ENCODE measurements at places on chromosomes 7 and 10.

GRCh38 chr7:47038621-47039020 is 543.3 kb downstream of the TNS3 start:
- no peak for DNase-seq

DNA sequence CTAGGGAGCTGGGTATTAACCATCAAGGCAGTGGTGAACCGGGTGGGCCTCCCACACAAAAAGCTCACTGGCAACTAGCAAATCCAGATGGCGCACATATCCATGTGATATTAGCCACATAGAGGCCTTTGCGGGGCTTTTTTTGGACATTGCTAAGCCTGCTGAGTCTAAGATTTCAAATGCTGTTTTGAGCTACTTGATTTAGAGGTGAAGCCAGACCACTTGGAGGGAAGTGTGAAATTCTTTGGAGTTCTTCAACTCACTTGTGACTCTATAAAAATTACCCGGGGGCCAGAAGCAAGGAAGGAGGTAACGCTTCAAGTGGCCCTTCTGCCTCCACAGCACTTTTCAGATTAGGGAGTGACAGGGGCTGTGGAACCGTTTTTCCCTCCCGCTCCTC is 619.8 kb upstream of the GALNT17 start:
- DNase-seq = no peak

DNA sequence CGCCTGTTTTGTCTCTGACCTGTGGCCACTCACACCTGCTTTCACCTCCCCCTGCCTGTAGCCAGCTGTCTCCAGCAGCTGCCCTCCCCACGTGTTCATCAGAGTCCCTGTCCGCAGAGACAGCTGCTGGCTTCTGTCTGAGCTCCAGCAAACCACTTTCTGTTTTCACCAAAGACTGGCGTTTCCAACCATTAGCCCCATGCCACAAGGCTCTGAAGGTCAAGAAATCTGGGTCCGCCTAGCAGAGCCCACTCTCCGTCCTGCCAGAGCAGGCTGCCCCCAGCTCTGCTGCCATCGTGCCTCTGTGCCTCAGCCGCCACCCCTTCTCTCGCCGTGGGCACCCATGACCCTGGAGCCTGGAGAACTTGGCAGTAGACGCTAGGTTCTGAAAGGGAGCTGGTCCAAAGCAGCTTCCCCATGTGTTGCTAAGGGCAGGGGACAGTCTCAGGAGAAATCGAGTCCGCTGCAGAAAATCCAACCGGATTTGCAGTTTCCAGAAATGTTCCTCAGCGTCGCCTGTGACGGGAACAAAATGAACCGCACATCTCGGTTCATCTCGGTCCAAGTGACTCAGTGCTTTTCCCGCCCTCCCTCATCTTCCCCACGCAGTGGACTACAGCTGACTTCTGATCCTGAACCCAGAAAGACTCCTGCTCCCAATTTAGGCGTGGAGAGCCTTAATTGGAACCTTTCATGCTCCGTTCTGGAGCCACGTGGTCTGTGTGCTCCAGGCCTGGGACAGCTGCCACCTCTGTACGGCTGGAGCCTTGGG is 28.0 kb downstream of the TMEM120A start:
- no peak for DNase-seq

GRCh38 chr10:74189999-74190421 is 39.0 kb downstream of the ADK start:
- peak; percentile 63 for DNase-seq

DNA sequence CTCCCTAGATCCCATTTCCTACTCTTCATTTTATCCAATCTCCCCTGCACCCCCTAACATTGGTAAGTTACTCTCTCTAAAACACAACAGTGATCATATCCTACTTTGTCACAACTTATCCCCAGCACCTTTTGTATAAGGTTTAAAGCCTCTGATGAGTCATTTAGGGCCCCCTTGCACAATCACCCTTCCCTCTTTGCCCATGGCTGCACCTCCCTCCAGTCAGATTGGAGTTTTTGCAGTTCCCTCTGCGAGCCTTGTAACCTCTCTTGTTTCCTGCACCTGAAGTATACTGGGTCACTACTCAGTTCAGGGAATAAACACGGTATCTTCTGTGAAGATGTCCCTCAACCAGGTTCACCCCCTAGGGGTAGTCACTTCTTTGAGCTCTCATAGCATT is 55.9 kb upstream of the ADRB1 start:
- DNase-seq = peak; percentile 10

DNA sequence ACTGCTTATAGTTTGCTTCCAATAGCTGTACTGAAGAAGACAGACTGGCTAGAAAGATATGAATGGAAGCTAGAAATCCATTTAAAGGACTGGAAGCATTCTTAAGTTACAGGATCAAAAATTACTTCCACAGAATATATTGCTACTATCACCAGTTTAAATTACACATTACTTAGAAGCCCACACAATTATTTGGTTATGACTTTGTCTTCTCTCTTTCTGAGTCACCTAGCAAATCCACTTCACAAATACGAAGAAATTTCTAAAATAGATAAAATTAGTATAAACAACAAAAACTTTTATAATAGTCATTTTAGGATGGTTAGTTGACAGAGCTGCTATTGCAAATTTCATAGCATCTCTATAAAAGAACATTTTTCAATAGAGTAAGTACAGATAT is 108.1 kb downstream of the SNX13 start:
- no peak for DNase-seq

GRCh38 chr10:85147346-85148250 is 819.2 kb downstream of the CCSER2 start:
- DNase-seq = no peak

- no peak for DNase-seq
Measured at GRCh38 chr7:157056246-157056645, 45.8 kb upstream of the MNX1 start.

GRCh38 chr10:63008491-63008890 is 124.6 kb upstream of the NRBF2 start:
- no peak for DNase-seq

- peak; percentile 9 for DNase-seq
Measured at GRCh38 chr7:24905996-24906770, 73.8 kb downstream of the OSBPL3 start.

DNA sequence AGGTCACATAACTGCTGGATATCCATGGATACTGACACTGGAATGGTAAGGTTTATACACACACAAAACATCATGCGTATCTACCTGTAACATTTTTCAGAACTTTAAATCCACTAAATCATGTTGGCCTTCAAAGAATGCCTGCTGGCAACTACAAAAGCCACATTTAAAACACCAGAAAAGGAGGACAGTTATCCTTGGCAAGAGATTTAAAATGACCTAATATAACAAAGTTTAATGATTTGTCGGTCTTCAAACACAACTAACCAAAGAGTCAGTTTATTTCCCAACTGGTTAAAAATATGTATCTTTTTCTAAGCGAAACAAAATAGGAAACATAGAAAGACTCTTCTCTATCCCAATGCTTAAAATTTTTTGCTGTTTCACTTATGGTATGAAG is 24.0 kb downstream of the WAPL start:
- DNase-seq = no peak

DNA sequence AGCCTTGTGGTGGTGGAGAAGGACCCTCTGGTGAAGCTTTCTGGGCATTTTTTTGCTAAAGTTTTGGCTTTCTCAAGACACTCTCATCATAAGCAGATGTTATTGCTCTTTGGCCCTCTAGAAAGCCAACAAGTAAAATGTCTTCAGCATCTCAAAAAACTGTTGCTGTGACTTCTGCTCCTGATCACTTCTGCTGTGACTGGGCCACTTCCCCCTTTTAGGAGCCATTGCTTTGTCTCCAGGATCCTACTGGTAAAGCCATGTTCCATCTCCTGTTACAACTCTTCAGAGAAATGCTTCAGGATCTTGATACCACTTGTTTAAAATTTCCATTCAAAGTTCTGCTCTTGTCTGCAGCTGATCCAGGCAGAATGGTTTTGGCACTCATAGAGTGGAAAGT is 10.9 kb downstream of the PARP12 start:
- no peak for DNase-seq

DNA sequence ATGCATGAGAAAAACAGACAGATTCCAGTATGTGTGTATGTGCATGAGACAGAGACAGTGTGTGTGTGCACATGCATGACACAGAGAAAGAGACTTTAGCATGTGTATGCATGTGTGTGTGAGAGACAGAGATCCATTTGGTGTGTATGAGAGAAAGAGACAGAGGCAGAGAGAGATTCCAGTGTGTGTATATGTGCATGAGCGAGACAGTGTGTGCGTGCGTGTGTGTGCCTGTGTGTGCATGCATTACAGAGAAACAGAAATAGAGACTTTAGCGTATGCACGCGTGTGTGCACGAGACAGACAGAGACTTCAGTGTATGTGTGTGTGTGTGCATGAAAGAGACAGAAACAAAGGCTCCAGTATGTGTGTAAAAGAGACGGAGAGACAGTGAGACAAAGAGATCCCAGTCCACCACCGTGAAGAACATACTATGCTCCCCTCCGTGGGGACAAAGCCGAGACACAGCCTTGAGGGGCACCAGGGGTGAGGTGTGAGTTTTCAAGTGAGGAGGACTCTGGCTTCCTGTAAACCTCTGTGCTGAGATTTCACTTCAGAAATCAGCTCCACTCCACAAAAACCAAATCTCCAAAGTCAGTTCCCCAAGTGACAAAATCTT is 188.9 kb downstream of the GRID1 start:
- no peak for DNase-seq

- no peak for DNase-seq
Measured at GRCh38 chr10:124232686-124233545, 139.5 kb upstream of the CHST15 start.

DNA sequence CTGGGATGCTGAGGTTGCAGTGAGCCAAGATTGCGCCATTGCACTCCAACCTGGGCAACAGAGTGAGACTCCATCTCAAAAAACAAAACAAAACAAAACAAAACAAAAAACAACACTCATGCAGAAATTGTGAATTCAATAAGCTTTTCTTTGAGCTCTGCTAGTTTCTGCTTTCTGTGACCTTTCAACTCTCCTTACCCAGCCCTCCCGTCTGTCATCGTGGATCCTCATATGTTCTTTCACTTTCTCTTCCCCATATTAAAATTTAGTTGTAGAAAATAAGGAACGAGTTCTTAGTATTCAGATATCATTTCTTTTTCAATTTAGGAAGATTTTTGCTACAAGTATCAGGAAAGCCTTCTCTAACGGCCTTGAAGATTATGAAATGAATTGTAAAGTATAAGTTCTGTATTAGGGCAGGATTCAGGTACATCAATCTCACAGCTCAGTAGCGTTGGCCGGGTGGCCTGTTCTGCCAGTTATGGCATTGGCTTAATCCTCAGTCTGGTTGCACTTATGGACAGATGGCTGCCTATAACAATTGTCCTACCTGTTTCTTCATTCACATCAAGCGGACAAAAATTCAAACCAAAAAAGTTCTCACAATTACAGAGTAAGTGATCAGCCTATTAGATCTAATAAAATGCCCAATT is 1167.0 kb downstream of the SORCS3 start:
- DNase-seq = no peak

GRCh38 chr7:88465600-88465999 is 158.9 kb upstream of the STEAP4 start:
- no peak for DNase-seq

GRCh38 chr10:7953447-7953846 is 101.0 kb upstream of the GATA3 start:
- DNase-seq = no peak

DNA sequence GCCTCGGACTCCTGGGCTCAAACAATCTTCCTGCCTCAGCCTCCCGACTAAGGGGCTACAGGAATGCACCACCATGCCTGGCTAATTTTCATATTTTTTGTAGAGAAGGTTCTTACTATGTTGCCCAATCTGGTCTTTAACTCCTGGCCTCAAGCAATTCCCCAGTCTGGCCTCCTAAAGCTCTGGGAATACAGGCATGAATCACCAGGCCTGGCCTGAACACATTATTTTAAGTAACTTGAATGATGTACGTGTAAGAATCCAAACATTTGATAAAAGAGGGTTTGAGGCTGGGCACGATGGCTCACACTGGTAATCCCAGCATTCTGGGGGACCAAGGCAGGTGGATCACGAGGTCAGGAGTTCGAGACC is 13.0 kb upstream of the BAMBI start:
- DNase-seq = peak; percentile 56

- peak; percentile 77 for DNase-seq
Measured at GRCh38 chr7:24757353-24758275, at the start of gene GSDME. Gene GSDME (minus strand): TSS chr7:24757464. CDS start chr7:24749774, 7,690 bp downstream.

DNA sequence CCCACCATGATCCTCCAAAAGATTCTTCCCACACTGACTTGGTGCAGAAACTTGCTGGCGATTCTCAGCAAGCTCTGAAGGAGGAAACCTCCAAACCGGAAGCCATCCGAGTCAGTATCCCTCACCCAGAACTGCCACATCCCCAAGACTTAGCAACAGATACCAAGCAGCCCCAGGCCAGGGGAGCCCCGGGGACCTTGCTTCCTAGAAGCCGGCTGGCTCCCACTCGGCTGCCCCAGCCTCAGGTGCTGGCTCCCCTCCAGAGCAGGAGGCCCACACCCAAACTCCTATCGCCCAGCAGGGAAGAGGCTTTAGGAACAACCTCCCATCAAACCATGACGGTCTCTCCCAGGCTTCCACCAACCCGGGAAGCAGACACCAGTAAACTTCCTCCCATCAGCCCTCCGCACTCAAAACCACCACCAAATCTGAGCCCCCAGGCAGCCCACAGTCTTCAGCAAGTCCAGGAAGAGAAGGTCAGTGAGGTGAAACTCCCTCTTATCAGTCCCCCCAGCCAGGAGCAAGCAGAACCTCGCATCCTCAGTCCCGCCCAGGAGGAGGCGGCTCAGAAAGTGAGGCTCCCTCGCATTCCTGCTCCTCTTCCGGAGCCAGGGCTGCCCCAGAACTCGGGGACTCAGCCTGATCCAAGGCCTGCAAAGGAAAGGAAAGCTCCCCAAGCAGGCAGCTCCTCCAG is 82.3 kb downstream of the LRGUK start:
- DNase-seq = no peak

GRCh38 chr7:50504646-50505546 is 54.7 kb upstream of the FIGNL1 start:
- DNase-seq = no peak

GRCh38 chr7:5231811-5232484 is 41.9 kb downstream of the WIPI2 start:
- no peak for DNase-seq

GRCh38 chr7:103951311-103951710 is 38.1 kb downstream of the RELN start:
- no peak for DNase-seq

- no peak for DNase-seq
Measured at GRCh38 chr7:92830532-92831110, 5.8 kb downstream of the CDK6 start.

- DNase-seq = no peak
Measured at GRCh38 chr7:137296576-137296975, 47.0 kb downstream of the PTN start.

DNA sequence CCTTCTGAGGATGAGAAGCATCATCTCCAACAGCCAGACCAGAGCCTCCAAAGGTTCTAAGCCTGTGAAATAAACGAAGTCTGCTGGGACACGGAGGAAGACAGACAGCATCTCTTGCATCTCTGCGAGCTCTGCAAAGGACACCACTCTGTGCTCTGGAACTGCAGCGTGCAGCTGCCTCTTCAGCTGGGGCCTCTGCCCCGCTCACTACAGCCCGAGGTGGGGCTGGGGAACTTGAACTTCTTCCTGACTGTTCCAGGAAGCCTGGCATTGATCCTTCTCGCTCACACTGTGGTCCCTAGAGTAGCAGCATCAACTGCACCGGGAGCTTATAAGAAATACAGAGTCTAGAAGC is 163.3 kb downstream of the USP6NL start:
- no peak for DNase-seq

Measured in MG63 (cell line).